Naive thymus-derived CD4-positive, alpha-beta T cell (primary cell): ENCODE measurements at places on chromosomes 2 and 18. TPM values are rescaled to one million over a fixed set of nuclear protein-coding genes. Genes with fewer than 3 reads are reported as not detected.

DNA sequence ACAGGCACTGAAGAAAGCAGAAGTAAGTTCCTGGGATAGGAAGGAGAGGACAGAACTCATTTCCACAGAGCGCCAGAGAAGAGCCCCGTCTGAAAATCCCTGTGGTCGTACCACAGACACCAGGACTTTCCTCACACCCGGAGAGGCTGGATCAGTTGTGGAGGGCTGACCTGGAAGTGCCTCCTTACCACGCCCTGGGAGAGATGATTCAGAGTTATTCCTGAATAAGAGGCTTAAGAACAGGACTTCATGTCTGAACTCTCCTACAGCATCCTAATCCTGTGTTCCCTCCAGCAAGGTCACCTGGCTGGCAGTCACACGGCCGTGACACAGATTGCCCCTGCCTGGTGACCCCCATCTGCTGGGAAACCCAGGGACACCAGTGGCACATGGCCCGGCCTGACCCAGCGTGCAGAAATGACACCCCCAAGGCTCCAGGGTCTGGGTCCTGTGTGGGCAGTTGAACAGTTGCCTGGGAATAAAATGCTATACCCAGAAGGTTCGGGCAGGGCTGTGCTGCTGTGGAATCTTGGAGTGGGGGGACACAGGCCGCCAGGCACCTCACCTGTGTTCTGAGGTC lies 105.9 kb downstream of the PXDN start:
- no peaks in the 10 kb centered on the region for H3K4me1 ChIP-seq
- no peaks in the 10 kb centered on the region for H3K36me3 ChIP-seq
- DNase-seq = no peak
- H3K27ac ChIP-seq = no peak overlapping the region
- no peak overlapping the region for H3K4me3 ChIP-seq
- no peaks in the 10 kb centered on the region for H3K27me3 ChIP-seq

DNA sequence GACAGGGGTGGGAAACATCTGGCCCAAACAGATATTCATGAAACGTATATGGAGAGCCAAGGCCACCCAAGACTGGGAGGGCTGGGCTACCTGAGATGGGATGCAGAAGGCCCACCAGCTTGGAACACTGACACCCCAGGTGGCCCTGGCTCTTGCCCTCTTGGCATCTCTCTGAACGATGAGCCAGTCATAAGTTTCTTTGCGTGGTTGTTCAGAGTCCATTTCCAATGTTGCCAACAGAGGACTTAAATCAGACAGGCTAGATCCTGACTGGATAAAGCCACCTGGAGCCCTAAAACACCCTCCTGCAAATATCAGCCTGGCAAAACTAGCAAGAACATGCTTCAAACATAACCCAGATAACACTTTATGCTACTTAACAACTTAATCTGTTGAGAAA lies 42.6 kb downstream of the LPIN2 start:
- peak overlapping the region; percentile 76 for H3K27ac ChIP-seq
- peaks cover 81% of the 10 kb centered on the region for H3K4me1 ChIP-seq
- no peaks in the 10 kb centered on the region for H3K27me3 ChIP-seq
- no peaks in the 10 kb centered on the region for H3K36me3 ChIP-seq
- H3K4me3 ChIP-seq = no peak overlapping the region
- DNase-seq = no peak

DNA sequence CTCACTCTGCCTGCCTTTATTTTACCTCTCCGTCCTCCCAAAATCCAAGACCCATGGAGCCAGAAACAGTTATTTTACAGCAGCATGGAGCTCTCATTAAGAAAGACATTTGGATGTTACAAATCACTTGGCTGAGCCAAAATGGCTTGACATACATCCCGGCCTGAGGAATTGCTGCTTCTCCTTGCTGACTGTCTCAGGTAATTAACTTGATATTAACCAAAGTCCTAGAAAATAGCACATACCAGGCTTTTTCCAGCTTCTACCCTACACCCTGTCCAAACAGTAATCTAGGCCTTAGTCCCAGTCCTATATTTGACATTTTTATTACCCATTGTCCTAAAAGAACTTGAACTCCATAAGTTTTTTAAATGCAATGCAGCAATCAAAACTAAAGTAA lies 205.0 kb downstream of the TMX3 start:
- no peak overlapping the region for H3K4me3 ChIP-seq

DNA sequence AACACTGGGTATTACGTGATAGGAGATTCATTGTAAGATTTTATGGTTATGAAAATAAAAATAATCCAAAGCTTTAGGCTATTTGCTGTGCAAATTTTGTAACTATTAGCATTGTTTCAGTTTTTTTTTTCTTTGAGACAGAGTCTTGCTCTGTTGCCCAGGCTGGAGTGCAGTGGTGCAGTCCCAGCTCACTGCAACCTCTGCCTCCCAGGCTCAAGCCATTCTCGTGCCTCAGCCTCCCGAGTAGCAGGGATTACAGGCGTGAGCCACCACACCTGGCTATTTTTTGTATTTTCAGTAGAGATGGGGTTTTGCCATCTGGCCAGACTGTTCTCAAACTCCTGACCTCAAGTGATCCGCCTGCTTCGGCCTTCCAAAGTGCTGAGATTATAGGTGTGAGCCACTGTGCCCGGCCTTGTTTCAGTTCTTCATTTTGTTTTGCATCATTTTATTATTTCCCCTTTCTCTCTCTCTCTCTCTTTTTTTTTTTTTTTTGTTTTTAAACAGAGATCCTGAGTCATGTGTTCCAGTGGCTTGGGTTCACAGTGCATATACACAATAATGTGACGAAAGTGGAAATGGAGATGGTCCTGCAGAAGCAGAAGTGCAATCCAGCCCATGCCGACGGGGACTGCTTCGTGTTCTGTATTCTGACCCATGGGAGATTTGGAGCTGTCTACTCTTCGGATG lies 25.8 kb downstream of the CASP10 start:
- no peak overlapping the region for H3K4me3 ChIP-seq
- no peaks in the 10 kb centered on the region for H3K27me3 ChIP-seq
- no peak overlapping the region for H3K27ac ChIP-seq

- no peaks in the 10 kb centered on the region for H3K27me3 ChIP-seq
- no peaks in the 10 kb centered on the region for H3K4me1 ChIP-seq
- no peak overlapping the region for H3K4me3 ChIP-seq
- no peaks in the 10 kb centered on the region for H3K36me3 ChIP-seq
Measured at GRCh38 chr2:53173091-53173490, 594.5 kb upstream of the CHAC2 start.

- peaks cover 11% of the 10 kb centered on the region for H3K4me1 ChIP-seq
- no peak overlapping the region for H3K27ac ChIP-seq
- no peak overlapping the region for H3K4me3 ChIP-seq
- no peaks in the 10 kb centered on the region for H3K36me3 ChIP-seq
- no peaks in the 10 kb centered on the region for H3K27me3 ChIP-seq
Measured at GRCh38 chr2:46232860-46233259, 64.3 kb upstream of the EPAS1 start.

GRCh38 chr2:170524828-170525565 lies 190.1 kb upstream of the SP5 start:
- no peaks in the 10 kb centered on the region for H3K4me1 ChIP-seq
- H3K36me3 ChIP-seq = no peaks in the 10 kb centered on the region
- no peak overlapping the region for H3K27ac ChIP-seq
- no peak for DNase-seq

GRCh38 chr2:55120634-55121359 lies 70.5 kb upstream of the RTN4 start:
- H3K27me3 ChIP-seq = no peaks in the 10 kb centered on the region
- H3K36me3 ChIP-seq = no peaks in the 10 kb centered on the region
- no peaks in the 10 kb centered on the region for H3K4me1 ChIP-seq
- no peak overlapping the region for H3K4me3 ChIP-seq
- no peak for DNase-seq
- no peak overlapping the region for H3K27ac ChIP-seq

DNA sequence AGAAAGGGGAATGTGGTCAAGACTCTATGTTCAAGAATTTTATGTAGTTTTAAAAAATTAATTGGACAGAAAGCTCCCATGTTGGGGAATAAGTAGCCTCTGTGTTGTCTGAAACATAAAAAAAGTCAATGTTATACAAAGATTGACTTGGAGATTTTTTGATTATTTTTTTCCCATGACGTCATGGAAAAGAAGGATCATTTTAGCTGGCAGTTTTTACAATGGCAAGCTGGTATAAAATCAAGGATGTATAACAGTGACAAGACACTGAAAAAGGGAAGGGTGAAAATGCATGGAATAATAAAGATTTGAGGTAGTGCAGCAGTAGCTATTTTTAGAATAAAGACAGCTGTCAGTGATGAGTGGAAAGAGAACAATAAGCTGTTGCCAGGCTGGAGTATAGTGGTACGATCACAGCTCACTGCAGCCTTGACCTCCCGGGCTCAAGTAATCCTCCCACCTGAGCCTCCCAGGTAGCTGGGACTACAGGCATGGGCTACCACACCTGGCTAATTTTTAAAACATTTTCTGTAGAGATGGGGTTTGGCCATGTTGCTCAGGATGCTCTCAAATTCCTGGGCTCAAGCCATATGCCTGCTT lies 9.2 kb downstream of the SLC39A10 start:
- peak overlapping the region; percentile 17 for H3K27ac ChIP-seq
- H3K4me3 ChIP-seq = no peak overlapping the region
- H3K36me3 ChIP-seq = no peaks in the 10 kb centered on the region

- DNase-seq = no peak
- no peaks in the 10 kb centered on the region for H3K36me3 ChIP-seq
- no peak overlapping the region for H3K4me3 ChIP-seq
- no peak overlapping the region for H3K27ac ChIP-seq
- no peaks in the 10 kb centered on the region for H3K4me1 ChIP-seq
Measured at GRCh38 chr18:26579941-26580618, 31.7 kb upstream of the KCTD1 start.

DNA sequence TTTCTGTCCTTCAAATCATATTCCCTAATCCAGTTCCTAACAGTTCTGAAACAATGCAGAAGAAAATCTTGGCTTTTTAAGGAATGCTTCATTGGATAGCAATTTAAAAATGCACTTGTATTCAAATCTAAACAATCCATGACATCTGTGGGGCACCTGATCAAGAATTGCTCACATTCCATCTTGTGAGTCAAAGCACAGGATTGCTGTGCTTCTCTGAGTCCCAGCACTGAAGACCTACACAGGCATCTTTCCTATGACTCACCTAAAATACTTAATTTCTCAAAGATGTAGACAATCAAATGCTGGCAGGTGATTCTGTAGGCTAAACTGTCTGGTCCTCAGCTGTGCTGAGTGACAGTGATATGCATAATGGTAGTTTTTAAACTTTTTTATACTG lies 10.1 kb upstream of the ATP8B1 start:
- H3K36me3 ChIP-seq = no peaks in the 10 kb centered on the region
- DNase-seq = no peak
- no peaks in the 10 kb centered on the region for H3K4me1 ChIP-seq
- H3K27ac ChIP-seq = no peak overlapping the region

DNA sequence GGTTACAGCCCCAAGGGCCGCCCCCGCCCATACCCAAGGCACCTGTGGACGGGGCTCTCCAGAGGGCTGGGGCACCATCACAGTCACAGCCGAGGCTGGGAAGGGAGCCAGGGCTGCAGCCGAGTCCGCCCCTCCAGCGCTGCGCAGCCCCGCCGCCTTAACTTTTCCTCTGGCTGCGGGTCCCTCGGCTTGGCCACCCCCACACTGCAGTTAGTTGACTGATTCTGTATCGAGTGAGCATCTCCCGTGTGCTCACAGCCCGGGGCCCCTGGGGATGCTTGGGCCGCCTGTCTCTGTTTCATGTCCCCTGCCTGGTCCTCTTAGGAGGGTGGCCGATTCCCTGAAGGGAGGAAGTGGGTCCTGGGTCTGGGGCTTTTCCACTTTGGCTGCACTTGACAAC lies 33.7 kb downstream of the EMILIN2 start:
- no peaks in the 10 kb centered on the region for H3K36me3 ChIP-seq
- H3K4me1 ChIP-seq = peaks cover 31% of the 10 kb centered on the region
- no peak overlapping the region for H3K4me3 ChIP-seq
- no peak overlapping the region for H3K27ac ChIP-seq

DNA sequence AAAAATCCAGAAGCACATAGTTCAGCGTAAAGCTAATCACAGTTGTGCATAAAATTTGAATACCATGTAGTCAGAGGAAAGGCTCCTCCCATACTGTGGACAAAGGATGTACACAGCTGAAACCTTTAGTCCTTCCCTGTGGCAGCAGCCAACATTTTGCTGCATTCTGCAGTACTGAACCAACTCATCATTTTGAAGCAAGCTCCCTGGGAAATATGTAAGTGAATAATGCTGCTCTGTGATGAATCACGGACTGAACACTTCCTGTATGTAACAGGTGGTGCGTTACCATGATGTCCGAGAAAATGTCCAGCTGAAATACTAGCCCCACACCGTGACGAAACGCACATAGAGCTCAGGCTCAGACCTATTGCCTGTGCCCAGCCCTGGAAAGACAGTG lies 421.1 kb upstream of the RAB12 start:
- no peak overlapping the region for H3K4me3 ChIP-seq
- no peaks in the 10 kb centered on the region for H3K36me3 ChIP-seq
- no peaks in the 10 kb centered on the region for H3K27me3 ChIP-seq
- no peak overlapping the region for H3K27ac ChIP-seq
- no peaks in the 10 kb centered on the region for H3K4me1 ChIP-seq

DNA sequence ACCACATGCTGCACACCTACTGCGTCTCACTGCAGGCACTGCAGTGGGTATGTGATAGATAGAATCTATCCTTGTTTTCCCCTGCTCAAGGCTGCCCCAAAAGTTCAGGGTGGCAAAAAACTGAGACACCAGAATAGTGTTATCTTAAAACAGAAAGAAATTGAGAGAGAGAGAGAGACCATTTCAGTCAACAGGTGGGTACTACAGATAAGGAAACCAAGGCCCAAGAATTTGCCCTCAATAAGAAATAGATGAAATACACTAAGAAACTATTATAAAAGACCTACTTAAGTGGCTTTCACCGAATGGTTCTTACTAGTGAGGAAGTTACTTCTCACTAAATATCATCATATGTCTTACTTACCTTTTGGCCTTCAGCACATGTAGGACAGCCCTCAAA lies 27.9 kb downstream of the EPG5 start:
- no peaks in the 10 kb centered on the region for H3K27me3 ChIP-seq
- H3K4me1 ChIP-seq = no peaks in the 10 kb centered on the region
- DNase-seq = no peak
- H3K27ac ChIP-seq = no peak overlapping the region
- peaks cover 26% of the 10 kb centered on the region for H3K36me3 ChIP-seq

DNA sequence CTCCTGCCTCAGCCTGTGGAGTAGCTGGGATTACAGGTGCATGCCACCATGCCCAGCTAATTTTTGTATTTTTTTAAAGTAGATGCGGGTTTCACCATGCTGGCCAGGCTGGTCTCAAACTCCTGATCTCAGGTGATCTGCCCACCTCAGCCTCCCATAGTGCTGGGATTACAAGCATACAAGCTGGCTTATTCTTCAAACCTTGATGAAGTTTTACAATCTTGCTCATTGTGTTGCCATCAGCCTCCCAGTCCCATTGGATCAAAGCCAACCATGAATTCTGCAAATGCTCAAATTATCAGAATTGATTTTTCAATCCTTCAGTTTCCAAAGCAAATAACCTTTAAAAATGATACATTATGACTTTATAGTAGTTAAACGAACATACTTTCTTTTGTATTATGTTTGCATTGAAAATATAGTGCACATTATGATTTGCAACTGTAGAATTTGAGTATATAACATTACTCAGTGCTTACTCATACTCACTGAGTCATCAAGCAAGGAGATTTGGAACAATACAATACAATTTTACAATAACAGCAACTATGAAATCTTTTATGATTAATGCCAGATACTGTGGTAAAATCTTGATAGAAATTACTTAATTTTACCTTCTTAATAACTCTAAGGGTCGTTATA lies 1491.9 kb upstream of the CELF4 start:
- no peaks in the 10 kb centered on the region for H3K4me1 ChIP-seq
- no peak overlapping the region for H3K4me3 ChIP-seq
- H3K36me3 ChIP-seq = no peaks in the 10 kb centered on the region
- H3K27ac ChIP-seq = no peak overlapping the region
- H3K27me3 ChIP-seq = no peaks in the 10 kb centered on the region

Gene HS1BP3
- total RNA-seq = 18.3 TPM

Gene CIAO1
- total RNA-seq = 62.7 TPM

Gene IL36A
- total RNA-seq = 0.33 and 0.44 TPM in 2 replicates

Gene ACTG2
- total RNA-seq = not detected

Gene SERPINB13
- not detected in 2 replicates for total RNA-seq

Gene RGPD5
- 79.9 TPM for total RNA-seq

Gene HAAO
- total RNA-seq = not detected

Gene CAPN14
- 0.18 and 0.24 TPM in 2 replicates for total RNA-seq
